ENCODE measurements at places on chromosomes 7 and 10. TPM values are rescaled to one million over a fixed set of nuclear protein-coding genes. Genes with fewer than 3 reads are reported as not detected.

NEUROD6 gene
- polyA plus RNA-seq: not detected

OGA gene
- polyA plus RNA-seq: 45.7 TPM

KEL gene
- not detected for polyA plus RNA-seq

OR2A42 gene
- not detected for polyA plus RNA-seq

SUPV3L1 gene
- 25.1 TPM for polyA plus RNA-seq

TAS2R3 gene
- not detected for polyA plus RNA-seq

PFKFB3 gene
- polyA plus RNA-seq: 7.4 TPM

- DNase-seq: no peak
- H3K27ac ChIP-seq: no peak overlapping the region
- H3K27me3 ChIP-seq: no peaks in the 10 kb centered on the region
- H3K36me3 ChIP-seq: no peaks in the 10 kb centered on the region
- no peak overlapping the region for H3K4me3 ChIP-seq
- no peaks in the 10 kb centered on the region for H3K4me1 ChIP-seq
Measured at GRCh38 chr7:30780941-30781340, 9.7 kb downstream of the MINDY4 start.

- no peaks in the 10 kb centered on the region for H3K27me3 ChIP-seq
- H3K27ac ChIP-seq: no peak overlapping the region
- no peaks in the 10 kb centered on the region for H3K36me3 ChIP-seq
- no peak for DNase-seq
Measured at GRCh38 chr7:71477441-71477840, 345.5 kb downstream of the GALNT17 start.

DNA sequence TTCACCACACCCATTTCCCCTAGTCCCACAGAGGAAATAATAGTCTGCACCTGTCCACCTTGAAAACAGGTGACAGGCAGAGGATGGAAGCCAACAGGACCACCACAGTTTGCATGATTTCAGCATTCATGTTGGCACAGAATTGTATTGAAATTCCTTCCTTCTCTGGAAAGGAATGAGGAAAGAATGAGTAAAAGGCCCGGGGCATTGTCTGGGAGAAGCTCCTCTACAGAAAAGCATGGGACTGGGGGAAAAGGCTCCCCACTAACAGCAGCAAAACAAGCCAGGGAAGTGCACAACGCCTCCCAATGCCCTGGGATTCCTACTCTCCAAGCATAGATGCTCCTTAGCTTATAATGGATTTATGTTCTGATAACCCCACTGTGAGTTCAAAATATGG, 28.5 kb upstream of the TOMM7 start:
- peaks cover 10% of the 10 kb centered on the region for H3K4me1 ChIP-seq
- DNase-seq: no peak
- no peaks in the 10 kb centered on the region for H3K27me3 ChIP-seq
- H3K27ac ChIP-seq: no peak overlapping the region
- H3K4me3 ChIP-seq: no peak overlapping the region
- no peaks in the 10 kb centered on the region for H3K36me3 ChIP-seq

- no peaks in the 10 kb centered on the region for H3K4me1 ChIP-seq
- no peak for DNase-seq
- no peaks in the 10 kb centered on the region for H3K27me3 ChIP-seq
Measured at GRCh38 chr7:3657206-3657605, 356.2 kb downstream of the SDK1 start.

DNA sequence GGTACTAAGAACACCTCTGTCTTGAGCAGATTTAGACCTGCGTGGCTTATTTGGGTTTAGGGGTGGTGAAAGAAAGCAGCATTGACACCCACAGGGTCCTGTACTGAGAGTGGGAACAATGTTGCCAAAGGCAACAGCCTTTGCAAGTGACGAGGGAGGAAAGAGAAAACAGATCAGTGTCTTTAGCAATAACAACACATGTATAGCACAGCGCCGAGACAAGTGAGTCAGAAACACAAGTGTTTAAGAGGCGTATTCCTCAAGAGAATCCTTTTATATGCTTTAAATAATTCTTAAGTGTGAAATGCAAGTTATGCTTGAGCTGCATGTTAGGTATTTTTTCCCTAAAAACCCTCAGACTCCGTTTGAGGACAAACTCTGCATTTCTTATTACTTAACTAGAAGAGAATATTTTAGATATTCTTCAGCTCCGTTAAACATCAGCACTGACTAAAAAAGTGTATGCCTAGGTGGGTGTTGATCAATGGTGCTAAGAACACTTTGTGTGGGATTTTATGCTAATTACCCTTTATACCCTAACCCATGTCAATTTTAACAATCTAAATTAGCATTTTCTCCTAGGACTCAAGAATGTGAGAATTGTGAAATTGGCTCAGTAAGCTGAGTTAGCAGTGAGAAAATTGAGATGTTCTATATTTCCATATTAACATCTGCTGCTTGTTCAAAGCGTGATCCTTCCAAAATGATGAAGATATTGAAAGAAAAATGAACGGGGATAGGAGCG, 1095.4 kb upstream of the CELF2 start:
- H3K4me1 ChIP-seq: no peaks in the 10 kb centered on the region
- no peak for DNase-seq
- no peak overlapping the region for H3K4me3 ChIP-seq
- H3K36me3 ChIP-seq: no peaks in the 10 kb centered on the region
- H3K27me3 ChIP-seq: no peaks in the 10 kb centered on the region
- no peak overlapping the region for H3K27ac ChIP-seq

GRCh38 chr7:112021379-112022044, 184.7 kb downstream of the DOCK4 start:
- H3K36me3 ChIP-seq: no peaks in the 10 kb centered on the region
- no peaks in the 10 kb centered on the region for H3K4me1 ChIP-seq
- no peaks in the 10 kb centered on the region for H3K27me3 ChIP-seq
- DNase-seq: no peak

- no peak for DNase-seq
- no peaks in the 10 kb centered on the region for H3K4me1 ChIP-seq
- no peak overlapping the region for H3K27ac ChIP-seq
- no peak overlapping the region for H3K4me3 ChIP-seq
Measured at GRCh38 chr10:122259075-122259466, 12.0 kb upstream of the BTBD16 start.

DNA sequence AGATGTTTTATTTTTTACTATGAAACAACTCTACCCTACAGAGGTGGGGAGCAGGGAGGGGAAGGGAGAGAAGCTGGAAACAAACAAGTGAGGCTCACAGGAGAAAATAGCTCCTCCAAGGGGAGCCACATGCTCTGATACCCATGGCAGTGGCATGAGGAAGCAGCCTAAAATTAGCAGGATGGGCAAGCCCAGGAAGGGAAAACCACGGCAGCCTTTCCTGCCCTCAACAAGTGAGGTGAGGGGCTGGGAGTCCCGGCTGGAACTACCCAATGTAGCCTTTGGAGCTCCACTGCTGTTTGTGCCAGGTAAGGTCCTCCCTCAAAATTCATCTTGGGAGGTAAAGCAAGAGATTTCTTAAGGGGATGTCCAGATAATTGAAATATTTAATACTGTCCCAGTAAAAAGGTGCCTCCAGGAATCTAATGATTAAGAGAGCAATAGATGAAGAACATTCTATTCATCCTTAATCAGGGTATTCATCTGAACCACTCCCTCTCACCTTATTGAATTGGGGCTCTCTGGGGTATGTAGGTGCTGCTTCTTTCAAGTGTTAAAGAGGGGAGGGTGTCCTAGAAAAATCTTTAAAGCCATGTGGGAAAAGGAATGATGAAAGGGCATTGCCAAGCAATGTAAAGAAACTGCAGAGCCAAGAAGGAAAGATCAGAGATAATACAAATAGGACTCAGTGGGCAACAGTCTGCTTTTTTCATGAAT, 12.8 kb upstream of the HERC4 start:
- no peak overlapping the region for H3K27ac ChIP-seq
- H3K36me3 ChIP-seq: no peaks in the 10 kb centered on the region
- DNase-seq: no peak
- no peaks in the 10 kb centered on the region for H3K4me1 ChIP-seq
- no peaks in the 10 kb centered on the region for H3K27me3 ChIP-seq

GRCh38 chr7:1219498-1219897, 13.2 kb upstream of the UNCX start:
- peaks cover 7% of the 10 kb centered on the region for H3K27me3 ChIP-seq
- H3K36me3 ChIP-seq: no peaks in the 10 kb centered on the region
- H3K4me1 ChIP-seq: no peaks in the 10 kb centered on the region
- H3K27ac ChIP-seq: no peak overlapping the region
- DNase-seq: no peak

DNA sequence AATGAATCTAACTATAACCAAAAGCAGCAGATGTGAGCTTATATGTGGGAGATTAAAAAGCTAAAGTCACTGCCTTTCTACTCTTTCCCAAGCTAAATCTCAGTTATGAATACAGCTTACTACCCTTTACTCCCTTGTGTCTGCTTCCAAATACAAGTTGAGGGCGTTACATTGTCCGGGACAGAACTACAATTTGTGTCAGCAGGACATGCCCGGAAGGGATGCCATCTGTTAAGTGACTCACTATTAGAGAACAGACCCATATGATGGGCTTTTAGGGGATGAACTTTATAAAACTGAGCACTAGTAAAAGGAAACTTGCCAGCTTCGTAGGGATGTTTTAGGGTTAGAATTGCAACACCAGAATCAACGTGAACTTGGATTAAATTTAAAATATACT, 299.7 kb upstream of the CSTF2T start:
- DNase-seq: no peak
- H3K27ac ChIP-seq: no peak overlapping the region
- H3K27me3 ChIP-seq: no peaks in the 10 kb centered on the region
- no peak overlapping the region for H3K4me3 ChIP-seq
- H3K36me3 ChIP-seq: no peaks in the 10 kb centered on the region
- H3K4me1 ChIP-seq: no peaks in the 10 kb centered on the region

GRCh38 chr10:77644557-77645243, 7.1 kb upstream of the KCNMA1 start:
- H3K4me3 ChIP-seq: no peak overlapping the region
- DNase-seq: no peak
- H3K36me3 ChIP-seq: no peaks in the 10 kb centered on the region
- H3K4me1 ChIP-seq: no peaks in the 10 kb centered on the region

- peaks cover 6% of the 10 kb centered on the region for H3K4me1 ChIP-seq
- no peak for DNase-seq
- no peak overlapping the region for H3K4me3 ChIP-seq
- H3K27me3 ChIP-seq: no peaks in the 10 kb centered on the region
Measured at GRCh38 chr7:7176406-7177043, 5.8 kb upstream of the C1GALT1 start.

DNA sequence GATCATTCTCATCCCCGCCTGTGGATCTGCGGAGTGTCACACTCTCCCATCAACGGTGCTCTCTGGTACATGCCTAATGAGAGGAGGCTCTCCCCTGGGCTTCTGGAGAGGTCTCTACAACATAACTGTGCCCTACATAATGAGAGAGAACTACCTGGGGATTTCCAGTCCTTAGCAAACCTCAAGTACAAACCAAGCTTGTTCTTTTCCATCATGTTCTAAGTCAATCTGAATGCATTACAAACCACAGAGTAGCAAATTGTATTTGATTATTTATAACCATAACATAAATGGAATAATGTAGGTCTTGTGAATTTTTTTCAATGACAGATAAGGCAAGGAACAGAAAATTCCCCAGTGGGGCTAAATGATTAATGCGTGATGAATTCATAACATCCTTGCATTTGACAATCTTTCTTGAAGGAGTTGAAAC, 412.4 kb upstream of the NRP1 start:
- no peaks in the 10 kb centered on the region for H3K36me3 ChIP-seq
- H3K27me3 ChIP-seq: no peaks in the 10 kb centered on the region
- no peak overlapping the region for H3K27ac ChIP-seq
- H3K4me3 ChIP-seq: no peak overlapping the region

DNA sequence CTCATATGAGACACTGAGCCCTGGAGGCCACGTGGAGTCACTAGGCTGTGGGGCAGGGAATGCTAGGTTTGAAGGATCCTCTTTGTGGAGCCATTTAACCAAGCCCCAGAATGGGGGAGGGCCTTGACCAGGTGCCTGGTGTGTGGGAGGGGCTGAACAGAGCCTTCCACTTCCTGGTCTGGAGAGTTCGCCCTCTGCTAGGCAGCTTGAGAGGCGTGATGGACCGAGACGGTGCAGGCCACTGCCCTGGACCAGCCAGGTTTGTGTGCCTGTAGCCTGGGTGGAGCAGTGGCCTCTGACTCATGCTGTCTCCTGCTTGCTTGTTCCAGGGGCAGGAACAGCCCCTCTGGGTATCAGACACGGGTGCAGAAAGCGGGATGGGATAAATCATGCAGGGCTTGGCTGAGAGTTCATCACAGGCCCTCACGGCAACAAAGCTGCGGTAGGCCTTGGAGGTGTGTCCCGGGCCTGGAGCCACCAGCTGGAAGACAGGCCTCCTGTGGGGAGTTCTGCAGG, 27.4 kb downstream of the ADAMTS14 start:
- H3K4me1 ChIP-seq: no peaks in the 10 kb centered on the region
- no peaks in the 10 kb centered on the region for H3K27me3 ChIP-seq
- H3K36me3 ChIP-seq: no peaks in the 10 kb centered on the region

DNA sequence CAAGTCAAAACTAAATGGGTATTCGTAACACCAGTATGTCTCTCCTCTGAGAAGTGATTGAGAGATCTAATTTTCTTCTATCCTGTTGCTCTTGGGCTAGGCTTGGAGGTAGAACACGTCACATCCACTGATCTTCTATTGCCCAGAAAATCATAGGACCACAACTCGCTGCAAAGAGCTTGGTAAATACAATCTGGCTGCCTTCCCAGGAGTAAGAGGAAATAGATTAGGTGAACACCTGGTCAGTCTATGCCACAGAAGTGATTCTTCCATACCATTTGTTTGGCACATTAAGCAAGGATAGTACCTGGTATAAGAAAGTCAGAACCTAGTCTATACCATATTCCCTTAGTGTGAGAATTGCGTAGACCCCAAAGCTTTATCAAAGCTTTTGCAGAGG, 129.3 kb upstream of the PHYHIPL start:
- no peak for DNase-seq
- no peaks in the 10 kb centered on the region for H3K36me3 ChIP-seq
- H3K4me1 ChIP-seq: no peaks in the 10 kb centered on the region
